ENCODE measurements at places on chromosomes 1 and 21.

GRCh38 chr1:115458426-115459114 lies 120.5 kb upstream of the NGF start:
- DNase-seq, result no peak

- no peak for DNase-seq
These were observed 19.7 kb downstream of the ENSA start for GRCh38 chr1:150609732-150610131.

DNA sequence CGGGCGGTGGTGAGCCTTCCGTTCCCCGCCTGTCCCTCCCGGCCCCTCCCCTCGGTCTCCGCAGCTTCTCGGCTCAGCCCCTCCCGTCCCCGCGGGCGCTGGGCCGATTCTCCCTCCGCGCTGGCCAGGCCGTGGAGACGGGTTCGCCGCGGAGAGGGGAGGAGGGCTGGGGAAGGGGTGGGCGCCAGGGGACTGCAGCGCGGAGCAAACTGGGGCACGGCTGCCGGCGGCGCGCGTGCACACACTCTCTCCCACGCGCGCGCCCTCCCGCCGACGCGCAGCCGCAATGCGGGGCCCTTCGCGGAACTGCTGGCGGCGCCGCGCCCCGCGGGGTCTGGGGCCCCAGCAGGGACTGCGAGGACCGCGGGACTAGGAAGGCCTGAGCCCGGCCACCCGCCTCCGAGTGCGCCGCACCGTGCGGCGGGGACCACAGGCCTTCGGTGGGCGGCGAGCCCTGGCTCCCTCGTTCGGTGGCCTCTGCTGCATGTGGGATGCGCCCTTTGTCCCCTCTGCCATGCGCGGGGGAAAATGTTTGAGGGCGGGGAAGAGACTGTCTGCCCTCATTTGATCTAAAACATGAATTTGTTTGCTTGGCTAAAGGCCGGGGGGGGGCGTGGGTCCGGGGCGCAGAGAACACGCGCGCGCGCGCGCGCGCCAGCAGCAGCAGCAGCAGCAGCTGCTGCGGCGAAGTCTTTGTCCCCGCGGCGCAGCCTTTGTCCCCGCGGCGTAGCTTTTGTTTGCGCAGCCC lies 90.7 kb upstream of the VAMP3 start:
- DNase-seq, result no peak

DNA sequence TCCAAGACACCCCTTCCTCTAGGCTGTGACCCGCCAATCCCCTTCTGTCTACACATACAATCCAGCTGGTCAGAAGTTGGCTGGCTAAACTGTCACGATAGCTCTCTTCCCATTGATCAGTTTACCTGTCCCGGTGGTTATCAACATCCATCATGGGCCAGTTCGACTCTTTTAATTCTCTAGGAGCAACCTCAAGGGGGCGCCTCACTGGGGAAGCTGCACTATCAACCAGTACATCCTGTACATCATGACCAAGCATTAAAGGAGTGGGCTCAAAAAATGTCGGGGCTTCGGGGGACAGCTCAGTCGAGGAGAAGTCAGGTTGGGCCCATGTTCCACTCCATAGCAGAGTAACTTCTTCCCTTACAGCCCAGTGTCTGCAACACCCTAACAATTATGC lies 53.2 kb upstream of the B3GALNT2 start:
- no peak for DNase-seq

- DNase-seq, result peak; percentile 26
These were observed 69.5 kb downstream of the UBE2T start for GRCh38 chr1:202272103-202272845.

DNA sequence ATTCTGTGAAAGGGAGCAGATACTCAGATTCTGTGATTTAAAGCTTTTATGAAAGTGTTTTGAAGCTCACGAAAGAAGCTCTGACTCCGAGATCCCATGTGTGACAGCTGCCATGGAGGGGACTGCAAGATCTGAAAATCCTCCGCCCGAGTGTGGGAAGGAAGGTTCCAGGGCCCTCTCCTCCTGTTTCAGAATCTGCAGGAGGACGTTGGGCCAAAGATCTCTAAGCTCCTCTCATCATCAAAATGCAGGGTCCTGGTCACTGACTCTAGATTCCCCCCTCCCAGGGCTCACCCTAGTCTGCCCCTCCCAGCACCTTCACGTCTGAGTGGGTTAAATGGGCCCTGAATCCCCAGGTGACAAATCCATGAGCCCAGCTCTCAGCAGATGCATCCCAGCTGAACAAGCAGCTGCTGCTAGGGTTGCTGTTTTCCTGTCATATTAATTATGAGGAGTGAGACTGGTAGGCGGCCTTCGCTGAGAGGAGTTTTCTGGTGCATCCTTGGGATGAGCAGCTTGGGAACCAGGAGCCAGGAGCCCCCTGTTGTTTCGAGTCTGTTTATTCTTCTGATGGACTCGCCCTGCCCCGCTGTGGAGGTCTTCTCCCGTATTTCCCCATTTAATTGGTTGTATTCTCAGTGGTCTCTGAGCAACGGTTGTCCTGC lies 402.0 kb downstream of the MATN1 start:
- peak; percentile 64 for DNase-seq

DNA sequence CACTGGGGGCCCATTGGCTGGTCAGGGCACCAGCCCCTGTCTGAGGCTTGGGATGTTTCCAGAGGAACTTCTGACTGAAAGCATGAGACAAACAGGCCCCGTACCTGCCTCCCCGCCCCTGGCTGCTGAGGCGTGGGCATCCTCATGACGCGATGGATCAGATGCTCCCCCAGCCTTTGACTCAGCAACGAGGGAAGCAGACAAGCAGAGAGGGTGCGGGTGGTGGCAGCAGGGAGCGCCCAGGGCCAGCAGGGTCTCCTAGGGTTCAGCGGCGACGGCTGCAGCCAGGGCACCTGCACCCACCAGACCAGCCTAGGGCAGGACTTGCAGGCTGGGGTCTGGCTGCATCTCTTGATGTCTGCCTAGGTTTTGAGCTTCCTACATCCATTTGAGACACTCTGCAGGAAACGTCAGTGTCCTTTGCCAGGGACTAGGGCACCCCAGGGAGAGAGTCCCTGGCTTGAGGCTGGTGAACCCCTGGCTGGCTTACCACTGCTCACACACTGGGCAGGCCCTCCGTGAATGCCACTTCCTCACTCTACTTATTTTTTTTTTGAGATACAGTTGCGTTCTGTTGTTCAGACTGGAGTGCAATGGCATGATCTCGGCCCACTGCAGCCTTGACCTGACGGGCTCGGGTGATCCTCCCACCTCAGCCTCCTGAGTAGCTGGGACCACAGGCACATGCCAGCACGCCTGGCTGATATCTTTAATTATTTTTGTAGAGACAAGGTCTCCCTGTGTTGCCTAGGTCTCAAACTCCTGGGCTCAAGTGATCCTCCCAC lies 63.3 kb downstream of the DHRS3 start:
- DNase-seq, result peak; percentile 42

Measured in posterior vena cava (tissue), 2 donors.